ENCODE measurements at places on chromosomes 3 and 15.

GRCh38 chr15:86079508-86080266 is at the start of gene AGBL1:
Gene AGBL1 (plus strand): TSS chr15:86079871.
- no peak for DNase-seq

DNA sequence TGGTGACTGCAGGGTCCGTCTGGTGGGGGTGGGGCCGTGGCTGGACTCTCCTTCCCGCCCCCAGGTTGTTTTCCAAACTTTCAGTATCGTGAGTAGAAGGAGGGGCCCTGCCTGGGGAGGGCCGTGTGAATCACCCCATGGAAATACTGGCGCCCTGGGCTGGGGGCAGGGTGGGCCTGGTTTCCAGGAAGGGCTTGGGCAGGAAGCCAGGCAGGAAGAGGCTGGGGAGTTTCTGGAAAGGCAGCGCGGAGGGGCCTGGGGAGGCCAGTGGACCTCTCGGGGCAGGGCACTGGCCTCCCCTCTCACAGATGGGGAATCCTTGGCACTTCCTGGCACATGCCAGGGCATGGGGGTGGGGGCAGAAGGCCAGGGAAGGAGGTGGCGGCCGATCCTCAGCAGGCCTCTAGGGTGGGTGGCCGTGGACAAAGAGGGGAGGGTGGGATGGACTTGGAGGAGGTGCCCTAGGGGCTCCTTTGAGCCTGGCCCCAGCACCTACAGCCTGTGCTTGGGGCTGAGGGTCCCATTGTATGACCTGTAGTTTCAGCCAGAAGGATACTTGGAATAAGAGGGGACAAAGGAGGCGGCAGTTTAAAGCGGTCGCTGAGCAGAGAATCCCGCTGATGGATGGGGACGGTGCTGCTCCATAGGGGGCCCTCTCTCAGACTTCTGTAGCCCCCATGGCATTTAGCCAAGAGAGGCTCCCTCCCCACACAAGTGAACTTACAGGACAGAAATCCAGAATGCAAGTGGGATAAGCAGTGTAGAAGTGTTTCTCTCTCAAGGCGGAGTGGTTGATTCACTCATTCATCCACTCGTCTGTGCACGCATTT is 56.5 kb upstream of the GATA2 start:
- DNase-seq = peak; percentile 60

DNA sequence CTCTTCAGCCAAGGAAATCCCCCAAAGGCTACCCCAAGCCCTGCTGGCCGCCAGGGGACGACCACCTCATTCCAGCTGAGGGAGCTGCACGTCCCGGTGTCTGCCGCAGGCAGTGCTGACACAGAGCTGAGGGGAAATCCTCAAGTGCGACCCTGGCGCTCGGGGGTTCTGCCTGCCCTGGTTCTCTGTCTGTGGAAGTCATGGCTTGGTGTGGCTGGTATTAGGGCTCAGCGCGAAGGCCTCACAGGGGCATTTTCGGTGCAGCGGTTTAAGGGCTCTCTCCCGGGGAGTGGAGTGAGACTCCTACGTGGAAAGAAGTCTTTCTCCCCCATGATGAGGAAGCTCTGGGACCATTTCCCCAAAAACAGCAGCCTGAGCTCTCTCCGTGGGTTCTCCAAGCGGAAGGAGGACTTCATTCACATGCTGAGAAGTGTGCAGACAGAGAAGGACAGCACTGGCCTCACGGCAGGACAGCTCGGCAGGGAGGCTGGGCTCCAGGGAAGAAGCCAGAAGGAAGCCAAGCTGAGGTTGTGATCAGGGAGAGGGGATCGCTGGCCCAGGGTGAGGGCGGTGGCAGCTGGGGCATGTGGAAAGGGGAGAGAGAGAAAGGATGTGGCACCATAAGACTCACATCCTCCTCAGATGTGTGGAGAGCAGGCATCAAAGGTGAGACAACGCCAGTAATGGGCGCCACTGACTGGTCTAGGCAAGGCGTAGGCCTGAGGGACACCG is 48.6 kb downstream of the KLF15 start:
- DNase-seq = no peak

- no peak for DNase-seq
These were observed 219.9 kb upstream of the PROK2 start for GRCh38 chr3:72004749-72005292.

DNA sequence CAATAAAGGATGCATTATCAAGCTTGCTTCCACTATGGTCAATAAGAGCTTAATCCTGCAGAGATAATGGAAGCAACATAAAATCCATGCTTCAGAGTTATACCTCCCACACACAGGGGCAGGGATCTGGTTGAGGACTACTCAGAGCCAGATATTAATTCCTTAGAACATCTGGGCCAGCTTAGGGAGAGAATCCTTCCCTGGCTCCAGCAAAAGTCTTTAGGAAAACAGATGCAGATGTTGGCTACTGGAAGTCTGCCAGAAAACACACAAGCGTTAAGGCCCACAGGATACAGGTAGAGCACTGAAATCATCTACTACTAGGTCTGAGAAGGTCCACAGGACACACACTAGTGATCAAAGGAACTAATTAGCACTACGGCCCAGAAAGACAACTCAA is 25.2 kb downstream of the TMEM202 start:
- no peak for DNase-seq
